ENCODE measurements at places on chromosomes 6 and 20.

- DNase-seq, result peak; percentile 49
These were observed 157.0 kb downstream of the MRPL14 start for GRCh38 chr6:43970068-43970912.

DNA sequence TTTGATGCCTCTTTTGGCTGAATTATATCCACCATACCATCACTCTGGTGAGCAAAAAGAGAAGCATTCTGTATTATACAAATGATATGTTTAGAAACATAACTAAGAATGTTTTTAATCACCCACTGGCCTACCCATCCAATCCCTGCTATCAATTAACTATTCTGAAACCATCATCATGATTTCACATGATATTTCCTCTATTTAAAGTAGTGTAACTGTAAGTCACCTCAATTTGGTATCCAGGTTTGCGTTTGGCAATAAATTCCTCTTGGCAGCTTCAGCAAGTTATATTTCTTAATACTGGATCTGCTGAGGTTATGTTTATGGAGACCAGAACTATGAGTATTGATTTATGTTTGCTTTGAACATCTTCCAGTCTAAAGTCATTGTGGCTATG is 332.1 kb downstream of the UTRN start:
- DNase-seq, result no peak

GRCh38 chr6:122604676-122605075 is 5.5 kb upstream of the PKIB start:
- no peak for DNase-seq

GRCh38 chr20:12083269-12083668 is 165.6 kb downstream of the BTBD3 start:
- no peak for DNase-seq

DNA sequence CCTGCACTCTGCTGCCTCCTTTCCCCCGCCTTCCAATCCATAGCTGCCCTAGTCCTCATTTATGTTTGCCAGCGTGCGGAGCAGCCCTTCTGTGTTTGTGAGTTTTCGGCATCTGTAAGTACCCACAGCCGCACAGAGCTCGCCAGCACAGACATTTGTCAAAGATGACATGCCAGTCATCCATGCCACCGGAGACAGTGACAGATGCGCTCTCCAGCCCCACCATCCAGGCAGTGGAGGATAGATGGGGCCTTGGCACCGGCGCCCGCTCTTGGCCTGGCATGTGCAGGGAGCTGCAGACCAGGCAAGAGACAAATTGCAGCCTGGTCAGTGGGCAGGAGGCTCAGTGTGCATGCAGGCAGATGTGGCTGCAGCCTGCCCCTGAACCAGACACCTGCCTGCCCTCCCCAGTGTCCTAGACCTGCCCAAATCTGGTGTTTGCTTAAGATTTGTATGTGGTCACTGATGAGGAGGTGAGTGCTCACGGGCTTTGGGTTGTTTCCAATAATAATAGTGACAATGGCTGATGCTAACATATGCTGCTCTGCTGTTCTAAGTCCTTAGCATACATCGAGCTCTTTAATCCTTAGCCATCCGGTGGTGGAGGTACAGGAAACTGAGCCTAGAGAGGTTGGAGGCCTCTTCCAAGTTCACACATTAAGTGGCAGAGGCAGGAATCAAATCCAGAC is 78.1 kb downstream of the UNC5CL start:
- DNase-seq, result no peak

DNA sequence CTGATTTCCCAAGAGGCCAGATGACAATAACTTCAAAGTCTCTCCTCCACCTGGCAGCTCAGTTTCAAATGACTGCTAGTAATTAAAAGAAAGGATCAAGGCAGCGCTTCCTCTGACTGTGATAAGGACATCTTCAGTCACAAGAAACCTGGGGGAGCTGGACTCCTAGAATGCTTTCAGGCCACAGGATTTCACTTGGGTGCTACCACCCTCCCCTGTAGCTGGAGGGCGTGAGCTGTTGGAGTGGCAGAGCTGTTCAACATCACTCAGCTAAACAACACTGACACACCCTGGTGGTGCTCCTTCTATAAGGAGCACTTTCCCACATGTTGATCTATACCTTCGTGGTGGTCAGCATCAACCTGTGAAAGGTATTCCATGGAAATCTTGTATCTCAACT is 2.2 kb upstream of the CNR1 start:
- DNase-seq, result no peak

DNA sequence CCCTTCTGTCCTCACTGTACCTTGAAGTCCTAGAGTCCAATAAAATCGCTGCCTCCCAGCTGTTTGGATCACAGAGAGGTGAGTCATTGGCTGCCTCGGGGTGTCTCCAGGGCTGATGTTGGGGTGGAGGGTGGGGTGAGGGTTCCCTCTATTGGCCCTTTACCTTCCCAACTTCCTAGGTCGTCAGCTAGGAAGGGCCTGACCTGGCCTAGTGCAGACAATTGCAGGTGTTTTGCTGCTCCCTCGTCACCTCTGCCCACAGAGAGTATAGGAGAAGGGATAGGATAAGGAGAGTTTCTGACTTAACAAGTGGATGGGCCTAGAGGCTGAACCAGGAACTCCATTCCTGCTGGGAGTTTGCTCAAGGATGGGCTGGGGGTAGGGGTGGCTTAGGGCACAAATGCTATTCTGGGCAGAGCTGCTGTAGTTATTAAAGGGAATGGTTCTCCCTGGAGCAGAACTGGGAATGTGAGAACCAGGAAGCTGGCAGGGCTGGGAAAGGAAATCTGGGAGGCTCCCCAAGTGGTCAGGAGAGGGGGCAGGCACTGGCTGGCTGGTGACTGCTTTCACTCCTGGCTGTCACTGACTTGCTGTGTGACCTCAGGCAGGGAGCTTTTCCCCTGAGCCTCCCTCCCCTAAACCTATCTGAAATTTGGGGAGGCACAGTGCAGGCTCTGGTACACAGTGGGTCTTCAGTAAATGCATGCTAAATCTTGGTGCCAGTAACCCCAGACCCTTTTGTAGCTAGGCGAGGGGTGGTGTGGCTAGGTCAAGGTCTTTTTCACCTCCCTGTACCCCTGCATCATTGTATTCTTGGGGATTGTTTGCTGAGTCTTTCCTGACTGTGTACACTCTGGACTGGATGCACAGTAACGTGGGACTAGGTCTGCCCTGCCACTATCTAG is 1.5 kb downstream of the TP53INP2 start:
- no peak for DNase-seq

DNA sequence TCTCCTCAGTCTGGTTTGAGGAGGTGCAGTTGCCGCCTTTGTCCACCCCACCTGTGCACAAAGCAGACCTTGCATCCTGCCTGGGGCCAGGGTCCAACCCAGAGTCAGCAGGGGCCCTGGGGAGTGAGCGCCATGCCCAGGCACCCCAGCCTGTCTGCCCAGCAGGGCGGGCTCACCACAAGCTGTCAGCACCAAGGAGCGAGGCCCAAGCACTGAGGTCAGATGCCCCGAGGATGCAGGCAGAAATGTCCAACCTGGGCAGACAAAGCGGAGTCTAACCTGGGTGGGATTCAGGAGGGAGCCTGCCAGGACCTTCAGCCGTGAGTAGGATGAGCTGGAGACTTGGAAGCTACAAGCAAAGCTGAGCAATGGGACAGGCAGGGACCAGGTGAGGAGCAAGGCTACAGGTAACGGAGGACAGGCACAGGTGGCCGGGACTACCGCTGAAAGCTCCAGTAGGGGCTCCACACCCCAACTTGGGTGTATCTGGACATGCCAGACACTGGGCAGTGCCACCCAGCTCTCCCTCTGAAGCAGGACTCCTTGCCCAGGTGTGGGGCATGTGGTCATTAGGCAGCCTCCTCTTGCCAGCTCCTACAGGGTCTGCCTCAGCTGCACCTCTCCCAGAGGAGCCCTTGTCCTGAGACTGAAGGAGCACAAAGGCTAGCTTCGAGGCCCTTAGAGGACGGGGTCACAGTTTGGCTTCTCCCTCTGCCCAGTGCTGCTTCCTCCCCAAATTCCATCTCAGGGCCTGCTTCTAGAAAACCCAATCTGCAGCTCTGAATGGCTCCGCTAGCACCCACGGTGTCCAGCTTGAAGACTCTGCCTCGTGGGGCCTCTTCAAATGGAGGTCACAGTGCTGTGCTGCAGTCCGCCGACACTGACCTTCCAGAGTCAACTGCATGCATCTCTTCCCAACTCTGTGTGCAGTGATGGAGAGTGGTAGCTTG is 210.6 kb upstream of the CDYL start:
- DNase-seq, result no peak

DNA sequence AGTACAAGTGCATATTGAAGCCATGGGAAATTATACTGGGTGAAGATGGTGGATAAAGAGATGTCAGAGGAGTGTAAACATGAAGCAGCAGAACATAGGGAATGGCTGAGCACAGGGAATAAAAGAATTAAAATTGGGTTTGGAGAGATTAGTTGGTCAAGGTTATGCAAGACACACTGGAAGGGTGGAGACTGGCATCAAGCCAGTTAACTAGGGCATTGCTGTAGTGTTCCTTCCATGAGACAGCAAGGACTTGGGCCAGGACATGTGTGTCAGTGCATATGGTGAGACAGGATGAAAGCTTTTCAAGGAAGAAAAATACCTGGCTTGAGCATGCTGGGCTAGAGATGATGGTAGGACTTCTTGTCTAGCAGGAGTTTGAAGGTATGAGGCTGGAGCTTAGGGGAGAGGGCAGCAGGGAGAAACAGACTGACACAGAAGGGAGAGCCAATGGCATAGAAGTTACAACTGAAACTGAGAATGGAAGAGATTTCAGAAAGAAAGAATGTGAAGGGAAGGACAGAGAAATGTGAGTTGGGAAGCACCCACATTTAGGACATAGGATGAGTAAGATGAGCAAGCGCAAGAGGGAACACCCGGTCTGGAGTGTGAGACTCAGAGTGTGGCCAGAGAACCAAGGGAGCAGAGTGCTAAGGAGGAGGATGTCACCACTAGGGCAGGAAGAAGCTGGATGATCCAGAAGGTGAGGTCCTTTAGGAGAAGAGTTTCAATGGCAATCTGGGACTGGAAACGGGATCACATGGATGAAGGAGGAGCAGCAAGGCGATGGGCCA is 14.5 kb upstream of the TMEM170B start:
- no peak for DNase-seq

DNA sequence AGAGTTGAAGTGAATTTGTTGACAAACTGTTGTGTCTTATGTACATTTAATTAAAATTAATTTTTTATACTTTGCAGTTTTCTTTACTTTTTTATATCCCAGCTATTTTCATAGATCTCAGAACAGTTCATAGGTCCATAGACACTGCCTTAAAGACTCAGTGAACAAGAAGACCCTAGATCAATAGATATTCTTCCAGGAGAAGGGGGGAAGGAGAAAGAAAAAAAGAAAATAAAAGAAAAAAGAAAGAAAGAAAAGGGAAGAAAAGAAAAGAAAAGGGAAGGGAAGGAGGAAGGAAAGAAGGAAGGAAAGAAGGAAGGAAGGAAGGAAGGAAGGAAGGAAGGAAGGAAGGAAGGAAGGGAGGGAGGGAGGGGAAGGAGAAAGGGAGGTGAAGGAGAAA is 130.8 kb downstream of the MAFB start:
- no peak for DNase-seq
